ENCODE measurements at places on chromosomes 6 and 20. TPM values are rescaled to one million over a fixed set of nuclear protein-coding genes. Genes with fewer than 3 reads are reported as not detected.

The NR2E1 gene
- not detected for polyA plus RNA-seq

The ADGRF5 gene
- 24.5 TPM for polyA plus RNA-seq

The C6orf132 gene
- polyA plus RNA-seq: 0.30 TPM

The APCDD1L gene
- polyA plus RNA-seq: 0.37 TPM

The DBNDD2 gene
- polyA plus RNA-seq: 331 TPM

The EPPIN gene
- not detected for polyA plus RNA-seq

The HLA-DQA1 gene
- 5.3 TPM for polyA plus RNA-seq

The BMP5 gene
- 4.1 TPM for polyA plus RNA-seq

DNA sequence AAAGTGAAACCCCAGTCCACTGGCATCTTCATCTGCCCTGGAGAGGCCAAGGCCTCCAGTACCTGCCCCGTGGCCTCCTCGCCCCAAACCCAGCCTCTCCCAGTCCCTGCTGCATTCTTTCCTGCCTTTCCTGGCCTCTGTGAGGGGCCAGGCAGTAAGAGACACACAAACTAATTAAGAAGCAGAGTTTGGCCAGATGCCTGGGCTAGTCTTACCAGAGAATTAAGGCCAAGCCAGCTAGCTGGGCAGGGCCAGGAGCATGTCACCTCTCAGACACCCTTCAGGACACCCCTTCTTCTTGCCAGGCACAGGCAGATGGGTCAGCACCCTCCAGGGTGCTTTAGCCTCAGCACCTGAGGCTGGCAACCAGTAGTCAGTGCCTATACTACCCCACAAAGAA, 2.4 kb downstream of the MDGA1 start:
- DNase-seq: no peak

GRCh38 chr6:46915380-46915779, 6.4 kb downstream of the ADGRF5 start:
- DNase-seq: no peak

GRCh38 chr20:38350879-38351775, 4.8 kb downstream of the LBP start:
- no peak for DNase-seq

GRCh38 chr6:108559884-108560462, 744 bp upstream of the FOXO3 start:
- peak; percentile 77 for DNase-seq

DNA sequence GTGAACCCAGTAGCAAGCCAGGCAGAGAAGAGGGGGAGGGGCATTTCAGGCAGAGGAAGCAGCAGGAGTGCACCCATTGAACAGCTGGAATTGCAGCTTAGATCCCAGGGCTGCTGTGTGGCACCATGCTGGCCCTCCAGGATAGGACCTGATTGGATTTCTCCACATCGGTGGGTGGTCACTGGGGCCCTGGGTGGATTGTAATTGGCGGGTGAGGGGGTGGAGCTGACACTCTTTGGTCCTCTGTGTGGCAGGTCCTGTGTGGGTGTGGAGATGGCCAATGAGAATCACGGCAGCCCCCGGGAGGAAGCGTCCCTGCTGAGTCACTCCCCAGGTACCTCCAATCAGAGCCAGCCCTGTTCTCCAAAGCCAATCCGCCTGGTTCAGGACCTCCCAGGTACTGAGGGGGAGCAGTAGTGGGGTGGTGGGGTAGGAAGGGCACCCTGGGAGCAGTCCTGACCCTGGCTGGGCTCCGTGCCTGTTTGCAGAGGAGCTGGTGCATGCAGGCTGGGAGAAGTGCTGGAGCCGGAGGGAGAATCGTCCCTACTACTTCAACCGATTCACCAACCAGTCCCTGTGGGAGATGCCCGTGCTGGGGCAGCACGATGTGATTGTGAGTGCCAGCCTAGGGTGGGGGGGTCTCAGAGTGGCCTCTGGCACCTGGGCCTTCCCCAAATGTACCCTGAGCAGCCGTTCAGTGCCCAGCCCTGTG, 4.4 kb downstream of the PCIF1 start:
- no peak for DNase-seq

DNA sequence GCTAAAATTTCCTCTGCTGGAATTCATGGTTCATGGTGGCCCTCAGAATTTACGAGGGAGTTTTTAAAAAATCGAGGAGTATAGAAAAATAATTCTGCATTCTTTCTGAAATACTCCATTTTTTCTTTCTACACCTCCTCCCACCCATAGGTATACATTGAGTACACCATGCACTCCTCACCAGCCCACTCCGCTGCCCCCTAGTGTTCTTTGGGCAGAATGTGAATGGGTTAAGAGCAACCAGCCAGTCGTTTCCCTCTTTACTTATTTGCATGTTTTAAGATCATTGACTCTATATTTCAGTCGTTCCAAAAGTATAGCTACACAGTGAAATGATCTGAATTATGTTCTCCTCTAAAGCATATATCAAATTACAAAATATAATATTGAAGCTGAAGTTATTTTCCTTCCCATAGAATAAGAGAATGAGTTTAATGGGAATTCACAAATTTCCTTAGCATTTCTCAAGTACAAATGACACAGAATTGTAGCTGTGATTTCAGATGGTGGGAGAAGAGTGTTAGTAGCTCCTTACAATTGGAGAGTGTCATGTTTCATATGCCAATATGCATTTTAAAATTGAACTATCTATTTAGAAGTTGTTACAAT, 977.7 kb upstream of the SLC35B3 start:
- DNase-seq: no peak

GRCh38 chr20:47927385-47927851, 142.1 kb upstream of the SULF2 start:
- DNase-seq: no peak

DNA sequence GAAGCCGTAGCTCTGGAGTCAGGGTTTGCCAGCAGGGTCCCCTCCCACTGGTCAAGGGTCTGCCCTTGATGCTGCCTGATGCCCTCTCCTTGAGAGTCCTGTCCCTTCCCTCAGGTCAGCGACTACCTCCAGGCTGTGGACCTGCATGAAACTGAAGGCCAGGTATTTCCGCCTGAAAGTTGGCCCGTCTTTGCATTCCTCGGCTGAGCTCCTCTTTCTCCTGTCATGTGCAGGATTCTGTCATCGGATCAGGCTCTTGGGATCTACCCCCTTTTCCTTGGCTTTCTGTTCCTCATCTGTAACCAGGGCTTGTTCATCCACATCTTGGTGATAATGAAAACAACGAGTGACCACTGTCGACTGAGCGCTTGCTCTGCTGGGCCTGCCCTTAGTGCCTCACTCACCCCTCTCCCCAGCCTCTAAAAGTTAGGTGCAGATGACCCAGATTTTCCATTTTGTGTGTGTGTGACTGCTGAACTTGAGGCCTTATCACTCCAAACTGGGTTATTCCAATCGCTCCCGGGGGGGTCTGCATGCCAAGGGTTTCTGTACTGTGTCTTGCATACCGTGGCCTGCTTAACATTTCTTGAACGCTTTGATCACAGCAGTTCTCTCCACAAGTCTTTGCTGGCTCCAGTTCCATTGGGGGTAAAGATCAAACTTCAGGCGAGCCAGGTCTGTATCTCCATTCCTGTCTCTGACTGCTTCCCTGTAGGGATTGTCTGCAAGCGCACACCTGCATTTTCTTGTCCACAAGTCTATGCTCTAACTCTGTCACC, 81.6 kb downstream of the DTD1 start:
- no peak for DNase-seq

DNA sequence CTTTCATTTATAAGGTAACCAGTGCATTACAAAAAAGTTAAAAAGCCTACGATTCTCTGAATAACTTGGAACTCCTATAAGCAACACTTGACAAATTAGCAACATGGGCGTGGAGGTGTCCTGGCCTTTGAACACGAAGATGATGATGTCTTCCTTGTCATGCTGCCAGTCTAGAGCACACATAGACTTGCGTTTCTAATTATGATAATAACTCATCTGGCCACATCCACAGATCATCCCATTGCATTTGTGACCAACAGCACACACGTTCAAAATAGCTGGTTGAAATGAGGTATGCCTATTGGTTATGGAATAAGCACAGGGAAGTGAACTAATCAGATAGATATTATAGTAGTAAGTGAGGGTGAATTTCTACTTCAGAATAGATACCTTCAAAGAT, 608.9 kb downstream of the PRKN start:
- DNase-seq: no peak

- DNase-seq: no peak
These were observed 274.9 kb downstream of the HAO1 start for GRCh38 chr20:7665376-7665775.

- no peak for DNase-seq
These were observed 54.5 kb upstream of the IPCEF1 start for GRCh38 chr6:154411076-154411475.

- no peak for DNase-seq
These were observed 76.0 kb downstream of the ADTRP start for GRCh38 chr6:11702500-11703130.

DNA sequence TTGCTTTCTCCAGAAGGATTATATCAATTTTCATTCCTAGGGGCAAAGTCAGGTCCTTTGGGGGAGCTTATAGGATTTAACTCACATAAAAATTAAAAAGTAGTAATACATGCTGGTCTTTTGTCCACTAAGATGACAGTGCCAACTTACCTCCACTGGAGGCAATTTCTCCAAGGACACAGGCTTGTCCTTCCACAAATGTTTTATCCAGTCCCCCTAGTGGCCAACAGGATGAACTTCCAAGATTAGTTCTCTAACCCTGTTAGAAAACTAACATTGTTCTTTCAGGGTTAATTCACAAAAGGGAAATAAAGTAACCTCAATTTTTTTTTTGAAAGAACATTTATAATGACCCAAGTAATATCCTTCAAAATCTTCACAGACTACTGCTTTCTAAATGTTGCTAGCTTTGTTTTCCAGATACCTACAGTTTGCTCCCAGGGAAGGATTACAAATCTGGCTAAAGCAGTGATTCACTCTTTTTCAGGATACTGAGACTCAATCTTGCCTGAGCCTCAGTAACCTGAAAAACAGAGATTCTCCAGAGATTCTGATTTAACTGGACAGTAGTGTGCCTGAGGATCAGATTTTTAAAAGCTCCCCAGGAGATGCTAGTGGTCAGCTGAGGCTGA, 31.7 kb upstream of the UBR2 start:
- DNase-seq: no peak

GRCh38 chr6:64256483-64256882, 620.9 kb downstream of the PHF3 start:
- DNase-seq: no peak

GRCh38 chr20:22339946-22340345, 244.4 kb downstream of the FOXA2 start:
- DNase-seq: no peak

DNA sequence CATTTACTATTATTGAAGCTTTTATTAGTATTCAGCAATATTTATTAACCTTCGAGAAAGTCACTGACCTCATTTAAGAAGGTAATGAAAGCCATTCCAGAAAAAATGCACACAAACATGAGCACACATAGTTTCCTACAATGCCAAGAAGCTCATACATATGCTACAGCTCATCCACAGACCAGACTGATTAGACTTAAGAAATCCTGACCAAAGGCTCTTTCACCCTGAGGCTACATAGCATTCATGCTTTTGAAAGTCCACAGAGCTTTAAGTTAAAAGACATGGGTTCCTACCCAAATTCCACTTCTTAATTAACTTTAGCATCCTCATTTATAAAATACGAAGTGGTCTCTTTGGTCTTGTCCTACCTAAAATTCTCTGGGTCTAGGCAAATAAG, 430.4 kb downstream of the TBC1D32 start:
- DNase-seq: no peak

GRCh38 chr6:169510871-169511270, 191.0 kb downstream of the WDR27 start:
- DNase-seq: no peak

DNA sequence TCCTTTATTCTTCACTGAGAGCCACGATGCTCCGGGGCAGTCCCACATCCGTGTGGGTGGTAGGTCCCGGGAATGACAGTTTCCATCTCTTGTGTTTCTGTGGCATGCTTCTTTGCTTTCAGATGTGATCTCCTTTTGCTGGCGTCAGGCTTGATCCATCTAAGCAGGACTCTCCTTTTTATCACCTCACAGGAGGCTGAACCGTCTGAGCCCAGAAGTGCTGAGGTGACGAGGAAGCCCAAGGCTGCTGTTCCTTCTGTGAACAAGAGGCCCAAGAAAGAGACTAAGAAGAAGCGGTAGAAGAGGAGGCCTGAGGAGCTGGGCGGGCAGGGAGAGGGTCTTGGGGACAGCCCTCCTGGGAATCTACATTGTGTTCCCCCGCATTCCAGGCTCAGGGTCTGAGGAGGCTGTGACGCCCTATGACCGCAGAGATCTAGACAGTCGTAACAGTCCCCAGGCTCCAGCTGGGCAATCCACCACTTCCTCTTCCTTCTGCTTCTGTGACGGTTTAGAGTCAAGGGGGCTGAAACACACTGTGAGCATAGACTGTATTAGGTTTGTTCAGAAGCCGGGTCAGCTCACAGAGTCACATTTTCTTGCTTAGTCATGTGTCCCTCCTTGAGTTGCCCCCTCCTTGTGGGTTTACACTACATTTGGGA, 26.8 kb downstream of the MANBAL start:
- DNase-seq: no peak

DNA sequence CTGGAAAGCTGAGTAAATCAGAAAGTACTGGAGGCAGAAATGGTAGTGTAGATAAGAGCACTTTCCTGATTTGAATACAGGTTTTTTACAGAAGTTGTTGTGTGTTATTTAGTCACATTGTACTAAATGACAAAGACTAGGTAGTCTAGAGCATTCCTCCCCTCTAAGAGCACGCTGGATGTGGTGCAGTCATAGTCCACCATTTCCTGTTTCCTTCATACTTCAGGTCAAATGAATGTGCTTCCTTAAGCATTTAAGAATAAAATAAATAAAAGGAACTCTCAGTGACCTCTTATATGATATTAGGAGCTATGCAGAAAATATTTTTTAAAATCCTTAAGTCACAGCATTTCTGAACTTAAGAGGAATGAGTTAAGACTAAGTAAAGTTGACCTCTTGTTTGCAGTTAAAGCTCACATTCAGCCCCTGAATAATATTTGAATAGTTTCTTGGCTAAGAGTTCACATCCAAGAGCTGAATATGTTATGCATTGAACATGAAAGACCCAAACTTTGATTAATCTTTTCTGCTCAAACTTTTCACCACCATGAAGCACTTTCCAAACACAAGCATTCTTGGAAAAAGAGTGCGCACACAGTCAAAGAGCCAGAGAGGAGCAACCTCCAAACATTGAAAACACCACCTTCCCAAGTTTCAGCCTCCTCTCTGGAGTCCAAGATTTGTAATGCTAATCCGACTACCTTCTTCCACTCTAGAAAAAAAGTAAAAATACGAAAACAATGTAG, 53.4 kb upstream of the TMEM30A start:
- no peak for DNase-seq

- DNase-seq: no peak
These were observed at the start of gene DEFB123 for GRCh38 chr20:31440012-31440659. DEFB123 (plus strand) TSS chr20:31440632; CDS start chr20:31440699, 67 bp downstream.

- DNase-seq: no peak
These were observed 57.4 kb upstream of the MPC1 start for GRCh38 chr6:166440106-166440505.

- no peak for DNase-seq
These were observed 34.2 kb downstream of the JARID2 start for GRCh38 chr6:15280028-15280427.

GRCh38 chr6:99521633-99522151, 6.5 kb upstream of the USP45 start:
- DNase-seq: peak; percentile 40

Measured in heart left ventricle (tissue), 16 donors.